ENCODE measurements at places on chromosomes 12 and 14.

GRCh38 chr12:120783197-120783596 lies 57.6 kb downstream of the ACADS start:
- peak; percentile 49 for DNase-seq

DNA sequence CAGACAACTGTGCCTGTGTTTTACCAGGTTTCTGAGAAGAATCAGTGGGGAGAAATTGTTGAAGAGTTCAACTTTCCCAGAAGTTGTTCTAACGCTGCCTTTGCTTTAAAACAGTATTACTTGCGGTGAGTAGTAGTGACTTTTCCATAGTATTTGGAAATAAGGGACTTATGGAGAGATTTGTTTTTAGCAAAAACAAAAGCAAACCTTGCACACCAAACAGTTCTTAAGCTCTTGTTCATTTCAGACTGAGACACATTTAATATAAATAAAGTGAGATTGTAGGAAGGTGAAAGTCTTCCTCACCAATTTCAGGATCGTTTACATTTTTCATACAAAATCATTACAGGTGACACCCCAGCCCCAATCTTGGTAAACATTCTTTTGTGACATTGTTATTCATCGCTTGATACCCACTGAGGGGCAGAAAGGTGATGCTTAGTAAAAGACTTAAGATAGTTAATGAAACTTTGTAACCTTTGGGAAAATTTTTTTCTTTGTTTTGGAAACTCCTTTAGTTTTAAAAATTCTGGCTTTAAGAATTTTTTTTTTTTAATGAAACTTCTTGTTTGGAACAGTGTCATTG lies 1.8 kb downstream of the ARID2 start:
- no peak for DNase-seq

GRCh38 chr12:54578778-54579177 lies 9.7 kb downstream of the PPP1R1A start:
- DNase-seq: no peak

- no peak for DNase-seq
Measured at GRCh38 chr14:69803753-69804152, 6.7 kb upstream of the SLC10A1 start.

DNA sequence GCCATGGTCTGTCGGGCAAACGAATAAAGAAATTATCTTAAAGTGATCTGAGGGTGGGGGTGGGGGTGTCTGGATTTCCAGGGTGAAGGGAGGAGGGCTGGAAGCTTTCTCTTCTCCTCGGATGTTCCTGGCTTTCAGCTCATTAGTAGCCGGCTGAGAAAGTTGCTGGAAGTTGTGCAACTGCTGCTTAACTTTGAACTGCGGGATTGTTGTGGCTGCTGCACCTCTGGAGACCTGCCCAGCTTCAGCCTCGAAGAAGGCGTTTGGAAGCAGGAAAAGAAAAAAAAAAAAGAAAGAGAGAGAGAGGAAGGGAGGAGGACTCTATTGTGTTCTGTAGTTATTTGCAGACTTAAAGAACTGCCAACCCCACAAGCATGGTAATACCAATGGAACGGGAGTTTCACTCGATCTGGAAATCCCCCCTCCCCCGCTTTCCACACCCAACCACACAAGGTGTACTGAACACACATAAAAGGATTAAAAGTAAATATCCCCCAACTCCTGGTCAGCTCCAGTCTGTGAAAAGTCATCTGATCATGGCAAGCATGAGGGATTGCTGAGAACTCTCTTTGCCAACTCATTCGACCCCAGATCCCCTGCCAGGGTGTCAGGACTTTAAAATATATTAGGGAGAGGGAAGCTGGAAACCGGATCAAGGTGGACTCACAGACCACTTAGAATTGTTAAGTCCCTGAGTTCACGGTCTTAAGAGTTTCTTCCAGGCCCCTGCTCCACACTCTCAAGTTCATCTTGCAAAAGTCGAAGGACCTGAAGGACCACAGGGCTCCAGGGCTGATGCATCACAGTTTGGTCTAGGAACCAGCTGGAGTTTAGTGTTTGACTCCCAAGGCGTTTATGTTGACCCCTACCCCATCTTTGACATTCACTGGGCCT lies at the start of gene RASSF9:
Gene RASSF9 (minus strand): TSS at position 213 of the 894 bp plus-strand sequence. CDS start 208 bp downstream, at position 5.
- no peak for DNase-seq

- DNase-seq: peak; percentile 30
Measured at GRCh38 chr12:95997911-95998510, 1.9 kb upstream of the HAL start.

GRCh38 chr12:104636496-104636895 lies 179.7 kb downstream of the CHST11 start:
- DNase-seq: no peak

All from activated CD4-positive, alpha-beta memory T cell treated with anti-CD3 and anti-CD28 coated beads for 36 hours (primary cell).